H1 (cell line): ENCODE measurements at places on chromosomes 12 and 14.

GRCh38 chr12:91685917-91686316 lies 459.7 kb downstream of the BTG1 start:
- no peak for DNase-seq

- DNase-seq: no peak
Observed at GRCh38 chr12:121628536-121628935, 2.2 kb downstream of the ORAI1 start.

DNA sequence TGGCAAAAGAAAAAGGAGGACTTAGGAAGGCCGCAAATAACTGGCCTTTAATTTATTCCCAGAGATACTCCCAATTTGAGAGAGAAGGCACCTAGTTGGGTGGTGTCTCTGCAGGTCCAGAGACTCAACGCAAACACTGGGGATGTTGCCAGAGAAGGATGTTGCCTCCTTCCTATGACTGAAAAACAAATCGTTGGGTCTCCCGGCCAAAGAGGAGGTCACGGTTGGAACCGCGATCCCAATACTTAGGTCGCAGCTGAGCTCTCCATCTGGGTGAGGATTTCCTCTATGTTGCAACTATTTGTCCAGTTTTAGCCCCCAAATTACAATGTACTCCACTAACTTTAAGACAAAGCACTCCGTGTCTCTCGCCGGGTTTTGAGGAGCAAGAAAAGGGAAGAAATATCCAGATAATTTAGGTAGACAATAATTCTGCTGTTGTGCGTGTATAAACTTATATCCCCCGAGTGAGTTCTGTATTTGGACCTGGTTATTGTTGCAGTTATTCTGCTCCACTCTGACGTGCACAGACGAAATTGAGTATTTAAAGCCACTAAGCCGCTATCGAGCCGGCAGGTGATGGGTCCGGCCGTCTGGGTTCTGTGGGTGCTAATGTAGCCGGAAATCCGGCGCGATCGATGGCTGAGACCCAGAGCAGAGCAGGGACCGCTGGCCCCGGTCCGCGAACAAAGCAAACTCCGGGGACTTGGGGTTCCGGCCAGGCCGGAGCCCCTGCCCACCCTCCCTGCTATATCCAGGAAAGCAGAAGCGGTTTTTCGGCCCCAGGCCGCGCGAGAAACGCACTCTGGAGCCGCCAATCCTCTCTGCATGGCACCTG lies 5.7 kb downstream of the HOXC12 start:
- DNase-seq: no peak

DNA sequence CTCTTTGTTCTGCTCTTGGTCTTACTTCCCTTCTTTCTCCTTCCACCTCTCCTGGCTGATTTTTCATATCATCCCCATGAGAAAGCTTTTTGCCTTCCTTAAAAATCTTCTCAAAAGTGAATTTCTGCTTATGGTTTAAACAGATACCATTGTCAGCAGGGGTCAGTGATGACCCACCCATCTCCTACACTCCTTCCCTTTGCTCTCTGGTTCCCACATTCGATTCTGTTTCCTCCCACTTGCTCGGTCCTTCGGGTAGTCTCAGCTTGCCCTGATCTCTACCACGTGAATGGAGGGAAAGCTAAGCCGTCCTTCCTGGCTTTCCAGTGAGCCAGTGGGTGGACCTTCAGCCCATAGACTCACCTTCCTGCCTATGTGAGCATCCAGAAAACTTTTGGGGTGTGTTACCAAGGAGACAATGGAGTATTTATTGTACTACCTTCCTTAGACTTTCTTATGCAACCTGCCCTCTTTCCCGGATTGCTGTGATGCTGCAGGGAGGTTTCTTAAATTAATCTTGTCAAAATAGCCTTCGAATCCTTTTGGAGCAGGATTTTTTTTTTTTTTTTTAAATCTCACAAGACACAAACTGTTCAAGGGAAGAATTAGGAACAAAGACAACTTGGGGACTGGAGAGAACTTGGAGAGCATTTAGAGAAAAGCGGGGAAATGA lies 306.3 kb downstream of the CACNA1C start:
- no peak for DNase-seq

DNA sequence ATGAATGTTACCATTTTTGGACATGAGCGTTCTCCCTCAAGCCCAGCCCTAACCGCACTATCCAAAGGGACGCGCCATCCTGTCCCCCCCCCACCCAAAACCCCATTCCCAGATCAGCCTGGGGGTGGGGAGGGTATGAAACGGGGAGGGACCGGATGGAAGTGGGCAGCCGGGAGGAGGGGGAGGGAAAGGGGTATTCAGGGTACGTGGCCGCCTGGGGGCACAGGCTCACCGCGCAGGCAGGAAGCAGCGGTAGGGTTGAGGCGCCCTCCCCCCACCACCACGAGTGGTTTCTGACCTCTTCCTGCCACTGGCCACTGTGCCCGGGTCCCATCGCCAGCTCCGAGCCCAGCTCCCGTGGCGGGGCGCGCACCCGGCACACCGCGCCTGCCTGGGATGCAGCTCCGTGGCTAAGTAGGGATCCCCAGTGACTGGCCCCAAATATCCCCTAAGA lies 1.4 kb downstream of the ACTN1 start:
- DNase-seq: no peak

DNA sequence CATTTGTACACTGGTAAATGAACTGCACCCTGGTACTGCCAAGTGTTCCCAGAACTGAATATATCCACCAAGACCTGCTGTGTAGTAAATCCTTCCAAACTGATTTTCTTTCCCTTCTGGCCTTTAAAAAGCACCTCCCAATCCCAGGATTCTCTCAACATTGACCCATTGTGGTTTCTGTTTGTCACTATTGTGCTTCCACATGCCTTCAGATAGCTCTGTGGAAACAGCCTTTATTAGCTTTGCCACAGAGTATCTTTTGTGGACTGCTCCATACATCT lies 949 bp upstream of the KIF21A start:
- DNase-seq: no peak

GRCh38 chr14:92582706-92583452 lies 69.3 kb downstream of the RIN3 start:
- no peak for DNase-seq

GRCh38 chr12:62854024-62854423 lies 80.9 kb downstream of the PPM1H start:
- no peak for DNase-seq
